Activated CD8-positive, alpha-beta T cell treated with anti-CD3 and anti-CD28 coated beads for 36 hours (primary cell): ENCODE measurements at places on chromosomes 7 and 10. TPM values are rescaled to one million over a fixed set of nuclear protein-coding genes. Genes with fewer than 3 reads are reported as not detected.

DNA sequence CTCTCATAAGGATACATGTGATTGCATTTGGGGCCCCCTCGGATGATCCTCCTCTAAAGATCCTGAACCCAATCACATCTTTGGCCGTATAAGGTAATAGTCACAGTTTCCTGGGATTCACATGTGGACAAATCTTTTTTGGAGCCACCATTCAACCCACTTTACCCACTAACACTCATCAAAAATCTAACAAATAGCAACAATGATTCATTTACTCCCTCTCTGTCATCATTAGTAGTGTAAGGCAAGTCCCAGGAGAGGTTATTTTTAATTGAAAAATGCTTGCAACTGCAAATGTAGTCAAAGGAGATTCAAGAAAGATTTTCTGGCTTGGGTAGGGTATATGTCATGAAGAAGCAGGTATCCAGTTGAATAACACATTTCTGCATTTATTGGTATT lies 9.9 kb upstream of the SMKR1 start:
- H3K27me3 ChIP-seq = peaks cover 2% of the 10 kb centered on the region
- H3K4me1 ChIP-seq = peaks cover 14% of the 10 kb centered on the region
- no peak overlapping the region for H3K27ac ChIP-seq
- H3K4me3 ChIP-seq = no peak overlapping the region
- no peak for DNase-seq
- peaks cover 3% of the 10 kb centered on the region for H3K36me3 ChIP-seq

- peaks cover 12% of the 10 kb centered on the region for H3K27me3 ChIP-seq
- H3K27ac ChIP-seq = no peak overlapping the region
- H3K36me3 ChIP-seq = no peaks in the 10 kb centered on the region
These were observed 37.8 kb upstream of the CACUL1 start for GRCh38 chr10:118792526-118792925.

GRCh38 chr10:79001082-79001885 lies 67.5 kb upstream of the ZMIZ1 start:
- no peak for DNase-seq
- H3K36me3 ChIP-seq = no peaks in the 10 kb centered on the region
- H3K4me1 ChIP-seq = peaks cover 11% of the 10 kb centered on the region
- H3K27ac ChIP-seq = no peak overlapping the region

GRCh38 chr10:121323443-121323842 lies 274.8 kb downstream of the FGFR2 start:
- no peak overlapping the region for H3K4me3 ChIP-seq
- DNase-seq = no peak
- H3K27ac ChIP-seq = no peak overlapping the region
- no peaks in the 10 kb centered on the region for H3K4me1 ChIP-seq
- no peaks in the 10 kb centered on the region for H3K36me3 ChIP-seq

DNA sequence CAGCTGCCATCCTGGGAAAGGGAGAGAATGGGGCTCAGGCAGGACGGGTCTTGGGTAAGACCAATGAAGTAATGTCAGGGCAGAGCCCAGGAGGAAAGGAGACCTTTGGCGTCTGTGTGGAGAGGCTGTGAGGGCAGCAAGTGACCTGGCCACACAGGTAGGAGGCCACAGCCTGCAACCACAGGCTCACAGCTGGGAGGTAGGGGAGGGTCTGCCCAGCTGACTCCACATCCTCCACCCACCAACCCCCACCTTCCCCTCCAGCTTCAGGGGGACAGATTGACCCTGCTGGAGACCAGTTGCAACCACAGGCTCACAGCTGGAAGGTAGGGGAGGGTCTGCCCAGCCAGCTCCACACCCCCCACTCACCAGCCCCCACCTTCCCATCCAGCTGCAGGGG lies 262.2 kb upstream of the TCERG1L start:
- no peak for DNase-seq
- no peaks in the 10 kb centered on the region for H3K27me3 ChIP-seq
- H3K4me1 ChIP-seq = no peaks in the 10 kb centered on the region
- H3K4me3 ChIP-seq = no peak overlapping the region
- H3K36me3 ChIP-seq = no peaks in the 10 kb centered on the region

GRCh38 chr10:21531164-21531563 lies 2.9 kb upstream of the MLLT10 start:
- H3K27ac ChIP-seq = no peak overlapping the region
- peaks cover 6% of the 10 kb centered on the region for H3K36me3 ChIP-seq
- H3K4me3 ChIP-seq = no peak overlapping the region
- DNase-seq = no peak
- H3K27me3 ChIP-seq = peaks cover 7% of the 10 kb centered on the region

GRCh38 chr10:54470324-54470631 lies 330.8 kb downstream of the PCDH15 start:
- no peaks in the 10 kb centered on the region for H3K4me1 ChIP-seq
- H3K27me3 ChIP-seq = no peaks in the 10 kb centered on the region
- no peak for DNase-seq
- no peaks in the 10 kb centered on the region for H3K36me3 ChIP-seq
- no peak overlapping the region for H3K4me3 ChIP-seq

DNA sequence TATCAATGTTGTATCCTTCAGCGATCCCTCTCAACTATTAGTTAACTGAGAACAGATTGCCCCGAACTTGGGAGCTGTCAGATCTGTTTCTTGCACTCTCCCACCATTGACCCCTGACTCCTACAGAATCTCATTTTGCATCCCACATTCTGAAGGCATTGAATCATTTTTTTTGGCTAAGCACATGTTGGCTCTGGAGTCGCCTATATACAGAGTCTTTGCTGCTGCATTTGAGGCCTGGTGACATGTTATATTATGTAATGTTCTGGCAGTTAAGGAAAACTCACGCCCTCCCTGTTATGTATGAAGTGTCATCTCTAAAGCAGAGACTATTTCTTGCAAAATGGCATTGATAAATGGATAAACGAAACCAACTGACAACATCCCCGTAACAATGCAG lies 159.2 kb upstream of the ITGB1 start:
- no peaks in the 10 kb centered on the region for H3K36me3 ChIP-seq
- no peaks in the 10 kb centered on the region for H3K27me3 ChIP-seq
- H3K4me1 ChIP-seq = peaks cover 82% of the 10 kb centered on the region
- H3K4me3 ChIP-seq = no peak overlapping the region

Gene LRGUK
- not detected for total RNA-seq

Gene UPK3B
- total RNA-seq = not detected

Gene VENTX
- 0.09 TPM for total RNA-seq

Gene CCDC172
- not detected for total RNA-seq

Gene HOXA2
- not detected for total RNA-seq

Gene ZNF503
- 0.31 TPM for total RNA-seq

Gene ASIC3
- 5.8 TPM for total RNA-seq
